GM20000 (cell line): ENCODE measurements at places on chromosomes 7 and 10.

DNA sequence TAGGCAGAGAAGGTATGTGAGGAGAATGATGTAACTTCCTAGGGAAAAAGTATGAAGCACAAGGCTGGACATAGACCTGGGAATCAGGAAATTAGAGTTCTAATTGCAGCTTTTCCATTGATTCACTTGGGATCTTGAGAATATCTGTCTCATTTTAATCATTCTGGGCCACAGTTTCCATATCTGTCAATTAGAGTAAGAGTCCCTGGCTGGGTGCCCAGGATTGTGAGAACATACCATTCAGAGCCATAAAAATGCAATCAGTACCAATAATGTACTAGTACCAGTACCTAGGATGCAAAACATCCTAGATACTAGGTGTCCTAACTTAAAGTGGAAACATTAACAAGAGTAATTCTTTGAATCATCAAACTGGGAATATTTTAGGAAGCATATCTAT lies 29.6 kb downstream of the CAV1 start:
- DNase-seq: no peak

GRCh38 chr7:33941418-33941817 lies 36.1 kb downstream of the BMPER start:
- no peak for DNase-seq

DNA sequence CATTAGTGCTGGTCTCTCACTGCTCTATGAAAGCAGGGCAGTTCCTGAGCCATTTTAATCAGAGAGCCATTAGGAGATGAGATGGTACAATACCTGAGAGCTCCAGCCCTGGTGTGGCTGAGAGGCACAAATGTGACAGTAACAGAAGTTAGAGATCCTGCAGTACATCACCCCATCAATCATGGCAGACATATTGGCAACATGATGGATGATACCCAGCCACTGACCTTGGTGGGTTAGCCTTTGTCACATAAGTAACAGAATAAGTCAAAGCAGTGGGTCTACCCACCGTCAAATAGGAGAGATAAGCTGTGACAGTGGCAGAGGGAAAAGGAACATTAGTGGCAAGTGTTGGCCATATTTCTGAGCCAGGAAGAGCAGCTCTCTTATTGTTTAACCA lies 53.3 kb upstream of the NXPH1 start:
- no peak for DNase-seq

- DNase-seq: no peak
Observed at GRCh38 chr7:44858161-44858560, 10.3 kb upstream of the H2AZ2 start.

- DNase-seq: no peak
Observed at GRCh38 chr7:22351878-22352277, 5.1 kb downstream of the RAPGEF5 start.

DNA sequence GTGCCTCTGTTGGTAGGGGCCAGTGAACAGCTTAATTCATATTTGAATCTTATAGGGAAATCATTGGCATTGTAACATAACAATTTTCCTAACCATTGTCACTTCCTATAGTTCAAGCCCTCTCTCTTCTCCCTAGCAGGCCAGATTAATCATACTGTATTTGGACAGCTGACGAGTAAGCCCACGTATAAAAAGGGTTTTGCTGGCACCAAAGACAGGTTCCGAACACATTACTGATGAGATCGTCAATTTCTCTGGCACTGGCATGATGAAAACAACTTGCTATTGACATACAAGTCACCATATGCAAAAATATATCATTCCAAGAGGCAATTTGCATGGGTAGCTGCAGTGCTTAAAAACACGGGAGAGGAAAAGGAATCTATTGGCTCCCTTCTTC lies 891.1 kb upstream of the AUTS2 start:
- DNase-seq: no peak

GRCh38 chr10:11638055-11638698 lies 26.7 kb upstream of the USP6NL start:
- peak; percentile 39 for DNase-seq

DNA sequence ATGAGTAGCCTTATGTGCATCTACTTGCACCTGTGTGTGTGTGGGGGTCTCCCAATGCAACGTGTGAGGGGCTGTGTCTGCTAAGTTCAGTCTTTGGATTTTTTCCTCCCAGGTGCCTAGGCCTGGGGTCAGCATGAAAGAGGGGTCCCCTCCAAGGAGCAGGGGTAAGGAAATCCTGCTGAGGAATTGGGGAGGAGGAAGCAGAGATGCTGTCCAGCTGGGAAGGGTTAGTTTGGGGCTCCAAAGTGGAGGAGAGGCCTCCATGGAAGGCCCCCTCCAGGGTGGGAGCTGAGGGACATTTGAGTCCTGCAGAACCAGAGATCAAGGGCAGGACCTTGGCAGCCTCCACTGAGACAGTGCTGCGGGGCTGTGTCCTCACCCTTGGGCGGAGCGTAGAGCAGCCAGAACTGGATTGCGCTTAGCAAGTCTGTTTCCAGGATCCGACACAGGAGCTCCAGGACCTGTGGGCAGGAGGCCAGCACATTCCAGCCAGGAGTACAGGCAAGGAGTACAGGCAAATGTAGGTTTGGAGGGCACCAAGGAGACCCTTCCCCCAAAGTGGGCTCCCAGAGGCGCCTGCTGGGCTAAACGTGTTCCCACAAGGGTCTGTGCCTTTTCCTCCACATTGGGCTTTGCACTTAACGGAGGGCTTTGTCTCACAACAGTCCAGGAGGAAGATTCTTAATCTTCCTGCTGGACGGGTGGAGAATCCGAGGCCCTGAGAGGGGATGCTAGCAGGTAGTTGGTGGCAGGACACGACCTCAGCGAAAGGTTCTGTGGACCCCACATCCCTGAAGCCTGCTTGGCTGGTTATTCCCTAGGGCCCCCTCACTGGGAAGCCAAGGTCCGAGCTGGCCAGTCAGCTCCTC lies 10.1 kb downstream of the TBATA start:
- DNase-seq: no peak
